ENCODE measurements at places on chromosomes 12 and 14.

DNA sequence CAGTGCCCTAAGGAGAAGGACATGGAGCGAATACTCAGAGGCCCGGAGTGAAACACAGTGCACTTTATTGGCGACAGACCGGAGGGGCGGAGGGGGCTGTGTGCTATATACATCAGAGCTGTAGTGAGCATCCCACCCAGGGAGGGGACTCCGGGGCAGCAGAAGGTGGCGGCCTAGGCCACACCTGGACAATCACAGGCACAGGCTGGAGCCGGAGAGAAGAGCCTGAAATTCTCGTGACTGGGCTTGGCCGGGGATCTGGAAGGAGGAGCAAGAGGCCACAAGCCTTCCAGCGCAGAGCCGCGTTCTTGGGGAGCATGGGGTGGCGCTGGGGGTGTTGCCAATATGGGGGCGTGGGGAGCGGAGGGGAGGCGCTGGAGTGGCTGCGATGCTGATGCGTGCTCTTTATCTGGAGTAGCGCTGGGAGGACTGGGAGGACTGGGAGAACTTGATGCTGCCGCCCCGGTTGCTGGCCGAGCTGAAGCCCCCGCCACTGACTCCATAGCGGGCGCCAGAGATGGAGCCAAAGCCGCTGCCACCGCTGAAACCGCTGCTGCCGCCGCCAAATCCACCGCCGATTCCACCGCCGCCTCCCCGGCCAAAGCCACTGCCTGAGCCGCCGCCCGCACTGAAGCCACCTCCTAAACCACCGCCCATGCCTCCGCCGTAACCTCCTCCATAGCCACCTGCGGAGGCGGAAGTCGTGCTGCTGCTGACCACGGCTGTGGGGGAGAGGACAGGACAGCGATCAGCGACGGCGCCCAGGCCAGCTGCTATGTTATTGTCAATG lies 6.1 kb downstream of the KRT3 start:
- no peak for DNase-seq

DNA sequence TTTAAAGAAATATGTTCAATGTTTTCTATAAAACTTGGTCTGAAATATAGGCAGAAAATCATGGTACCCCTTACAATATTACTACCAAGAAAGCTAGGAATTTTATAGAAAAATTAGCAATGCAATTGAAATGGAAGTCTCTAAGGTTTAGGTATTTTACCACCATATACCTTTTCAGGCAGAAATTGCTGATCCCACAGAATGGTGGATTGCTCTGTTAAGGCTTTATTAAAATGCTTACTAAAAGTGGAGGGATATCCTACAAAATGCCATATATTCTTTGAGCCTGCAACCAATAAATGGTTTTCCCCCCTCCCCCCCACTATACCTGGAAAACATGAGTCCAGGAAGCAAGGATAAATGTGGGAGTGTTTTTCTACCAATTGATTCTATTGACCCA lies 718.1 kb upstream of the NOVA1 start:
- no peak for DNase-seq

DNA sequence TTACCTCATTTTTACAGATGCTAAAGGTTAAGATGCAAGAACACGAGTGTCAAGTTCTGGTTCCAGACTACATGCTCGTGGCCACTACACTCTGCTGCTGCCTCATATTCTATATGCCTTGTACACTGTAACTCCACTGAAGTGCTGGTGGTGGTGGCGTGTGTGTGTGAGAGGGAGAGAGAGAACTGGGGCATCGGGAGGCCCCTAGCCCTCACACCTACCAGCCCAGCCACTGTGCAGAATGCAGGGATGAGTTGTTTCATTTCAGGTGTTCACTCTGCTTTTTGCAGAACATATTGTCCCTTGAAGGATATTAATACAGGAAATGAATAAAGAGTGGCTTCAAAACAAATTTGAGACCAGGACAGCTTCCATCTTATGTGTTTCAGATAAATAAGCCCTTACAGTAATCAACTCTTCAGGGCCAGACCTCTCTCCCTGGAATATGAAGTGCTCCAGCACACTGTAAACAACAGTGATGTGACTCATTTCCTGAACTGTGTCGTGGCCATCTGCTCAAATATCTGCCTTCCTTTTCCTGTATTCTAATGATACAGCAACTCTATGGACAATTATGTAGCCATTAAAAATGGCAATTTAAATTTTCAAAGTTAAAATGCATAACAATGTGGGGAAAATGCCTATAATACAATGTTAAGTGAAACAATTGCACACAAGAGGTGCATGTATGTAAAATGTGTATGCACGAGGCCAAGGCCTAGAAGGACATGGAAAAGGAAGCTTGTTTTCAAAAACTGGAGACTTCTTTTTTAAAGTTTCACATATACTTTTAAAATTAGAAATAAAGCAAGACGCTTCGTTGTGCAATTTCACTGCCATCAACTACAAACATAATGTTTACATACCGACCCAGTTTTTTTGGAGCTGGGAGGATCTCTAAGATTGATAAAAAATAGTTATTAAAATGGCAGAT lies 215.4 kb downstream of the PELI2 start:
- DNase-seq = no peak

GRCh38 chr14:75205591-75205990 lies 29.2 kb upstream of the TMED10 start:
- DNase-seq = no peak

DNA sequence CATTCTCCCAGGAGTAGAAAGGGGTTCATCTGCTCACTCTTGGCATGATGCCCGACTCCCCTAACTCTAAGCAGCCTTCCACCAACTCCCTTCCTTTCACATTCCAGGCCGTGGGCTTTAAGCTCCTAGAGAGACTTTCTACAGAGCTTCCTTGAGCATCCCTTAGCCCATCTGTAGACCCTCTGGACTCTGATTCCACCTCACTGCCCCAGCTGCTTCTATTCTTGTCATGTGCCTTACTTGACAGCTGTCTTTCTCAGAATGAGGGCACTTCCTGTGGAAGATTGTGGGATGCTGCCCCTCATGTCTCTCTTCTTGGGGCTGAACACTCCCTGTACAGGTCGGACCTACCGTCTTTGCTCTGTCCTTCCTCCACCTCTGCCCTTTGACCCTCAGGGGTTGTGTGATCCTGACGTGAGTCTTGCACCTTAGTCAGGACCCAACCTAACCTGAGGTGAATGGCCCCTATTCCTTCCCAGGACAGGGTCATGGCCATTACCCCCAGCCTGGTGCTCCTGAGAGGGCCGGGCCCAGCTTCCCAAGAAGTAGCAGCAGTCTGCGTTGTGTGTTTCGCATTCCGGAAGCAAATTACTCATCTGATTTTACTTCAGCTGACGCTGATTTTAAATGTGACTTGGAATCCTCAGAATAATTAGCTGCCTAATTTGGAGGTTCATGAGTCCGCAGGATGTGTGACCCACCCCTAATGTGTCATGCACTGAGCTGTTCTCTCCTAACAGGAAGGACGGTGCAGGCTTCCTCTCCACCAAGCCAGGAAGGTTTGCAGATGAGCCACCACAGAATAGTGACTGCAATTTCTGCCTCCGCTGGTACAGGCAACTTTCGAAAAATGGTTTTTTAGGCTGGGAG lies 2.7 kb upstream of the GALNT6 start:
- DNase-seq = peak; percentile 76

DNA sequence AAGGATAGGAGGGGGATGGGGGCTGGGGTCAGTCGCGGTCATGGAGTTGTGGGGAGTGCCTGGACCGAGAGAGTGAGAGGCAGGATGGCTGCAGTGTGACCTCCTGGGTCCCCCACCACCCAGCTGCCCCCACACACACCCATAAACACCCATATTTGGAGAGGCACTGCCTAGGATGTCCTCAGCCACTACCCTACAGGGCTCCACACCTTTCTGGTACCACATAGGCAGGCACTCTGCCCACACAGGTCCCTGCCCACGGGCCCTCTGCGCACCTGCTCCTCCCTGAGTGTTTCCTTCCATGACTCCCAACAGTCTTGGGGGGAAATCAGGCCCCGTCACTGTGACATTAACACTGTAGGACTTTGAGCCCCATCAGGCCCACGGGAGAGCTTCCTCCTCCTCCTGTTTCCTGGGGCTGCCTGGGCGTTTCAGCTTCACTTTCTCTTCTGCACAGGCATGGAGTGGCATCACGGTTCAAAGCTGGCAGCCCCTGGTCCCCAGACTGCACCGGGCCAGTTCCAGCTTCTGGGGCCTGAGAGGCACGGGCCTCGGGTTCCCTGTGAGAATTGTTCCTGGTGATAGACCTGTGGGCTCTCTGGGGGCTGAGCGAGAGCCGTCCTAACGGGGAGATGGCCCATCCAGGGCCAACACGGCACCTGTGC lies 207.0 kb upstream of the C14orf180 start:
- DNase-seq = no peak

- no peak for DNase-seq
Observed at GRCh38 chr12:3658327-3659163, 94.4 kb downstream of the CRACR2A start.
